ENCODE measurements at places on chromosomes 16 and 17.

DNA sequence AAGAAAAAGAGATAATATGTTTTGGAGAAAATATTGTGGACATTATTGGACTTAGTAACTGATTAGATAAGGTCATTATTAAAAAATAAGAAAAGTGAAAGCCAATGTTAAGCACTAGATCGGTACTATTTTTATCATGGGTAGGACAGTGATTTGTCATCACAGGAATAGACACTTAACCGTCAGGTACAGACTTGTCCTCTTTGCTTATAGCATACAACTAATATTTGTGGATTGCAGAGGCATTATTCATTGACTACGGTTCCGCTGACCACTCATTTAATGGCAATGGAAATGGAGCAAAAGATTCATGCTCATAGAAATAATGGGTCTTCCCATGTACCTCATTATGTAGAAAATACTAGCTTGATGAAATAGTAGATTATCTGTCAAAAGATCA, 596.3 kb upstream of the CA10 start:
- no peak for DNase-seq

DNA sequence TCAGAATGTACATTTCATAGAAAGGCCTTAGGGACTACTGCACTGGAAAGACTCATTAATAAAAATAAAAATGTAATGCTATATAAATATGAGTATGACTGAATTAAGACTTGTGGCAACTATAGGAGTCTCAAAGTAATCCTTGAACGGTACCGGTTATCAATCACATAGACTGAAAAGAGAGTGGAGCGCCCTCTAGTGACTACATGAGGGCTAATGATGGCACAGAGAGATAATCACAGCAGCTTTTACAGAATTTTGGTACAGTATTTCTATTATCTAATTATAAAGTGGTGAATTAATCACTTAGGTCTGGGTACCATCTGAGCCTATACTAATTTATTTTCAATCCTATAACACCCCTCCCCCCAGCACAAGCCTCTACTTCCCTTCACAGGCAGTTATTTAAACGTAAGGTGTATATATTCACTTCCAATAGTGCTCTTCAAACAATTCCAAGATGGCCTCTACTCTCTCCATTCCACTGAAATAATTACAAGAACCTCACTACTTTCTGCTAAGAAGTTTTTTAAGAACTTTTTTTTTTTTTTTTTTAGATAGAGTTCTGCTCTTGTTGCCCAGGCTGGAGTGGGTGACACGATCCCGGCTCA, 40.7 kb upstream of the ANKFY1 start:
- DNase-seq, result peak; percentile 63

- DNase-seq, result no peak
These were observed 24.3 kb downstream of the HLF start for GRCh38 chr17:55289106-55289446.

- no peak for DNase-seq
These were observed 4.1 kb upstream of the TRARG1 start for GRCh38 chr17:1275205-1275961.

GRCh38 chr16:79001156-79001967, 599.2 kb downstream of the MAF start:
- DNase-seq, result no peak

DNA sequence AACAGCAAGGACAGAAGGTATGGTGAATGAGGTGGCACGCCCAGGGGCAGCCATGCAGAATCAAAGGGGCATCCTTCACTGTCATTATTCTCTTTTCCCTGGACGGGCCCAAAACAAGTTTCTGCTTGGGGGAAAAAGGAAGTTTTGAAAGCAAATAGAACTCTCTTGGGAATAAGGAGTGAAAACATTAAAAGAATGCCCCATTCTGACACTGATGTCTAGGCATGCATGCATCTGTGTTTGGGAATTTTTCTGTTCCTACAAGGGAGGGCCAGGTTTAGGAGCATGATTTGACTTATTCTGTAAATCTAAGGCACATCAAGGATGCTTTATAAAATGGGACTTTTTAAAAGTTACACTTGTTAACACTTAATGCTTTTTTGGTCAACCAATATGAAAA, 34.3 kb upstream of the SLC12A3 start:
- DNase-seq, result no peak

Measured in GM13977 (cell line).